HCEC 1CT (cell line): ENCODE measurements at places on chromosomes 3 and 15.

GRCh38 chr3:82800248-82800647, 1038.8 kb upstream of the GBE1 start:
- no peak for DNase-seq

DNA sequence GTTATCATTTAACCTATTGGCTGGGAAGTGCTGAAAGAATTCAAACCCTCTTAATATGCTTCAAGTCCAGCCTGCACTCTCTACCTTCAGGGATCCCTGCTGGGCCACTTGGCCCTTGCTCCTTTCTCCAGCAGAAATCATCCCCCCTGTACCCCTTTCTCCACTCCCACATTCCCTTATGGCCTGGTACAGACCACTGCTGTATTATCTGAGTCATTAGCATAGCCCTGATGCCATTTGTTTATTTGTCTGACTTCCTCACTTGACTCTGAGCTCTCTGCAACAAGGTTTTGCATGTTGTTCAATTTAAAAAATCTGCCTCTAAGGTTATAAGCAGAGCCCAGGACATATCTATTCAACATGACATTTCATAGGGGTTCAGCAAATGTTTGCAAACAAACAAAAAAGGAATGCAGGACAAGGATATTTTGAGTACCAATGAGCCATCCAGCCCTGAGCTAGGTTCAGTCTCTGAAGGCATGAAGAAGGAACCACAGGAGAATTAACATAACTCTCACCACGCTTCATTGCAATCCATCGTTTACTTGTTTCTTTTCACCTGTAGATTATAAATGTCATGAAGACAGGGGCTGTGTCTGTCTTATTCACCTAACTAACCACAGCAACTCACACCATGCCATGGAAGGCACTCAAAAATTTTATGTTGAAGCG, 26.6 kb upstream of the HES1 start:
- no peak for DNase-seq

DNA sequence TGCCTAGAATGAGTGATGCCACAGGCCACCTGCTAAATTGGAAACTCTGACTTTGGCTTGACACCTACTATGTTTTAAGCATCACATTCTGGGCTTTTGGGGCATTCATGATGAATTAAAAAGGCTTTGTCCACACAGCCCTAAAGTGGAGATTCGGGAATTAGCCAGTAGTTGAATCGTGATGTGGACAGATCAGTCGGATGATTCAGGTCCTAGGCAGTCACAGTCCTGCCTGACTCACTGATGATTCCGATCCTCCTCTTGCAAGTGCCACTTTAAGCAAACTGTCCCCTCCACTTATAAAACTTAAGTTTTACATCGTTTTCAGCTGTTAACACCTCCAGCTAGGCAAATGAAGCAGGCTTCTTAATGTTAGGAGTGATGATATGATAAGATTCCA, 75.3 kb downstream of the SYNPR start:
- DNase-seq, result peak; percentile 74

- DNase-seq, result no peak
These were observed 12.6 kb downstream of the DUSP7 start for GRCh38 chr3:52043750-52044149.

DNA sequence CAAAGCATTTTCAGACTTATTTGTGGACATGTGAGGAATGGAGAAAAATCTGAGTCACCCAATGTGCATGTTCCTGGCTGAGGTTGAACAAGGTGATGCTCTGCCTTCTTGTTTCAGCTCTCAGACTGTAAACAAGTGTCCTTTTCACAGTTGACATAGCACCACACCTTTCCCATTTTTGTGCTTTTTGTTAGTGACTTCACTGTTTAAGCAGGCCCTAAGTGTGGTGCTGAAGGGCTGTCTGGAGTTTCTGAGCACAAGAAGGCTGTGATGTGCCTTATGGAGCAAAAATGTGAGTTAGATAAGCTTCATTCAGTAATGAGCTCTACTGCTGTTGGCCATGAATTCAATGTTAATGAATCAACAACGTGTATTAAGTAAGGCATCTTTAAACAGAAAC, 20.4 kb downstream of the ABI3BP start:
- DNase-seq, result peak; percentile 64

GRCh38 chr3:184196536-184196935, 10.5 kb downstream of the ABCF3 start:
- DNase-seq, result no peak

DNA sequence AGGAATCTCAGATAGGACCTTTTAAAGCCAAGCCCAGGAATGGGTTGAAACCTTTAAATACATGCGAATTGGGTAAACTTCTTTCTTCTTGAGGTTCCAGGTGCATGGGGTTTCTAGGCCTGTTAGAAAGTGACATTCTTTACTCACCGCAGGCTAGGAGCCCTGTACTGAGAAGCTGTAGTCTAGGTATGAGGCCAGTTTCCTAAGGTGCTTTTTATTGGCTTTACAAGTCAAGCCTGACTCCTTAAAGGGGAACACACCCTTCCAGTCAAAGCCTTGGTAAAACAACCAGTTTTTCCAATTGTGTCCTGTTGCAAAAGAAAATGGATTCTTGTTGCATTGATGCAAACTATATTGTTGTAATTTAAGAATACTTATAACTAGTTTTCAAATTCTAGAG, 76.1 kb upstream of the ATP11B start:
- no peak for DNase-seq

GRCh38 chr15:39135989-39136388, 444.9 kb upstream of the THBS1 start:
- peak; percentile 90 for DNase-seq

DNA sequence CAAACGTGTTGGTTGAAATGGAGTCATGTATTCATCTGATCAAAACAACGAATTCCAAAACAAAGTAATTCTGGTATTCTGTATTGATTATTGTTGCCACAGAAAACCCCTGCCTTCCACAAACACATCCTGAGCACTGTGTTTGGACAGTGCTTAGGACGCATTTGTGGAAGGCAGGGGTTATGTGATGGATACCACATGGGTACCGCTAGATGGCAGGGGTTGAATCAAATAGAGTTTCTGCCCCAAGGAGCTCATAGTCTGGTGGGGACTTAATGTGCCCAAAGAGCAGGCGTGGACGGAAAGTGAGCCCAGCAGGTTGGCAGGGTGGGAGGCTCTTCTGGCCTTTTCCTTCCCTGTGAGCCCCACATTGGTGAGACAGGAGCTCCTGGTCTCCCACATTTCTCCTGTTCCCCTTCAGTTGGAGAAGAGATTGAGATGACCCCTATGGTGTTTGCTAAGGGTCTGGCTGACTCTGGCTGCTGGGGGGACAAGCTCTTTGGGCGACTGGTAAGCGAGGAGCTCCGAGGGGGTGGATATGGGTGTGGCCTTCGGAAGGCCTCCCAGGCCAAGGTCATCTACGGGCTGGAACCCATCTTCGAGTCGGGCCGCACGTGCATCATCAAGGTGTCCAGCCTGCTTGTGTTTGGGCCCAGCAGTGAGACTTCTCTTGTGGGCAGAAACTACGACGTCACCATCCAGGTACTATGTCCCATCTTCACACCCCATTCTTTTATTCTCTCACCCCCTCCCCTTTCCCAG, 22.1 kb upstream of the SLC28A1 start:
- no peak for DNase-seq

DNA sequence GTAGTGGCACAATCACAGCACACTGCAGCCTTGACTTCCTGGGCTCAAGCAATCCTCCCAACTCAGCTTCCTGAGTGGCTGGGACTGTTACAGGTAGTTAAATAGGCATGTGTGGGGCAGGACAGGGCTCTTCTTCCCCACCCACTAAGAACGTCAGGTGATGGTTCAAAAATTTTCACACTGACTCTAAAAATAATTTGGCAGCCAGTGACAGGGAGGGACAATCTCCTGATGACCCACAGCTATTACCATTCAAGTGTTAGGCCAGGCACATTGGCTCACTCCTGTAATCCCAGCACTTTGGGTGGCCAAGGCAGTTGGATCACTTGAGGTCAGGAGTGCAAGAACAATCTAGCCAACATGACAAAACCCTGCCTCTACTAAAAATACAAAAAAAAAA, 12.2 kb upstream of the TRMT10C start:
- DNase-seq, result no peak

- DNase-seq, result no peak
These were observed 52.3 kb downstream of the CCNL1 start for GRCh38 chr3:157107644-157108133.

DNA sequence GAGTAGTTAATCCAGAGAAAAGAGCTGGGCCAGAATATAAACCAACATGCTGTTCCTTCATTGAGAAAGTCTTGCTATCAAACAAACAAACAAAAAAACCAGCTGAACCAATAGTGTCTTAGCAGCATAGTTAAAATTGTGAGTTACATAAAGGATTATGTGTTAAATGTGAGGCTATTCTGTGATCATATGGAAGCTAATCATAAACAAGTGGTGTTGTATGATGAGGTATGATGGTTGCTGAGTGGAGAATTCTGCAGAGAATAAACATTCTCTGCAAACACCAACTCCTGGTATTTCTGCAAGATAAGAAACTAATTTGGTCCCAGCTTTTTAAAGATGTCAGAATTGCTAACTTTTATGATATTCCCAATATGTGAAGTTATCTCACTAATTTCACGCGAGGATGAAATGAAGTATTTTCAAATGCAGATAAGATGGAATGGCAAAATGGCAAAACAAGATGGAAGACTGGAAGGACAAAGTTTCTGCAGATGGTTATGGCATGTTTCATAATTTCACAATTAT, 22.9 kb upstream of the SPESP1 start:
- no peak for DNase-seq

DNA sequence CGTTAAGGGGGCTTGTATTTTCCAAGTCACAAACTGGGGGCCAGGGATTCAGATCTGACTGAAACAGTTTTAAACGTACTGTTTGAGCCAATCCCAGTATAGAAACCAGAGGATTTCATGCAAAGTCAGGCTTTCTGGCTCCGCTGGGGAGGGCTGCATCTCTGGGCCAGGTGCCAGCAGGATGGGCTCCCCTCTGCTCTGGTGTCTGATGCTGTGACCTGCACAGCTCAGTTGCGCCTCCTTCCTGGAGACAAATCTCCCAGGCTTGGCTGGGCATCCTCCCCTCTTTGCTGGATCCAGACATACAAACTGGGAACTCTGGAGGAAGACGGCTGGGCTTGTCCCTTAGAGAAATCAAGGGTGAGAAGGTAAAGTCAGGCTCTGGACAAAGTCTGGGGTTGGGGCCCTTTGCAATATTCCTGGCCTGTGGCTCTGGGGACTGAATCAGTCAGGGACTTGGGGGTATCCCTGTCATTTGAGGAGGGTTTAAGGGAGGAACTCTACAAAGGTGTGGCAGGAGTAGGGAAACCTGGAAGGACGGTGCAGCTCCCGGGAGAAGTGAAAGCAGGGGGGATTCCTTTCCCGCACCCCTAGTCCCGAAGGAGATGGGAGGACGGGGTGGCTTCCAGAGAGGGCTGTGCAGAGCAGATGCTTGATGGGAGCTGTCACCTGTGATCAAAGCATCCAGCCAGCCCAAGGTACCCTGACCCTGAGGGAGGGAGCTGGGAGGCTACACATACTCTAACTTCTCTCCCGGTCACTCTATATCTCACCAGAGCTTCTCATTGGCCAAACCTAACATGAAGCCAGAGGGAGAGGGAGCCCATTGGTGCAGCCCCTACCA, 114.8 kb upstream of the ATP2B2 start:
- no peak for DNase-seq

GRCh38 chr3:145936971-145937370, 224.0 kb downstream of the PLOD2 start:
- peak; percentile 87 for DNase-seq

- DNase-seq, result no peak
These were observed 54.1 kb upstream of the FURIN start for GRCh38 chr15:90814191-90814821.

DNA sequence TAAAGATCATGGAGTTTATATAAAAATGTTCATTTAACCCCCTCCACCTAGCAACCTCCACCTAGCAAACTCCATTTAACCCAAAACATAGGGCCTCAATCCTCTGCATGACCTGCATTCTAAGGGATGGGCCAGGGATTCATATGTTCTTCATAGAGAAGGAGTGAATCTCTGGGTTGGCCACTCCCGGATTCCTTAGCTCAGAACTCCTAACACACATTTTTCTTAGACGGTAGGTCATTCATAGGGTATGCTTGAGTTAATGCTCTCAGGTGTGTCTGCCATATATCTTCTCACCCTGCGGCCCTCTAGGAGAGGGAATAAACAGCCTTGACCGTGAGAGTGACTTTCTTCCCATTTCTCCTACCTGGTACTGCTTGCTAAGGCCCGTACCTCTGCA, 102.0 kb upstream of the IGSF10 start:
- no peak for DNase-seq

DNA sequence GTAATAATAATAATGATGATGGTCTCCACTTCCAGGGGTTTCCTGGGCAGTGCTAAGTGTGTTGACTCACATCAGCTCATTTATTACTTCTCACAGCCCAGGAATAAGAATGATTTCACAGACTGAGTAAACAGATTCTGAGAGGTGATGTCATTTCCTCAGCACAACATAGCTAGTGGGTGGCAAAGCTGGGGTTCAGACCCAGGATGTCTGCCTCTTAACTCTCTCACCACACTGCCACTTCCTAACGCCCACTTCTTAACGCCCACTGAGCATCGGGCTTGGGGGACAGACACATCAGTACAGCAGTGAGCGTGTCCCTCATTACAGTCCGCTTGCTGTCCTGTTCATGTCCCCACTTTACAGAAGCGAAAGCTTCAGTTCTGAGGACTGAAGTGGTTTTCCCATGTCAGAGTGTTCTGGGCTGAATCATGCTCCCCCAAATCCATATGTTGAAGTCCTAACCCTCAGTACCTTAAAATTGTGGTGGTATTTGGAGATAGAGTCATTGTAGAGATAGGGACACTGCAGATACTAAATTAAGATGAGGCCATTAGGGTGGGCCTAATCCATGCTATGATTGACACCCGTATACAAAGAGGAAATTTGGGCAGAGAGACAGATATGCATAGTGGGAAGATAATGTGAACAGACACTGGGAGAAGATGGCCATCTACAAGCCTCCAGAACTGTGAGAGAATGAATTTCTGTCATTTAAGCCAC, 68.0 kb downstream of the ATP2B2 start:
- DNase-seq, result peak; percentile 71

- DNase-seq, result no peak
These were observed 251.9 kb downstream of the TJP1 start for GRCh38 chr15:29570121-29570947.

DNA sequence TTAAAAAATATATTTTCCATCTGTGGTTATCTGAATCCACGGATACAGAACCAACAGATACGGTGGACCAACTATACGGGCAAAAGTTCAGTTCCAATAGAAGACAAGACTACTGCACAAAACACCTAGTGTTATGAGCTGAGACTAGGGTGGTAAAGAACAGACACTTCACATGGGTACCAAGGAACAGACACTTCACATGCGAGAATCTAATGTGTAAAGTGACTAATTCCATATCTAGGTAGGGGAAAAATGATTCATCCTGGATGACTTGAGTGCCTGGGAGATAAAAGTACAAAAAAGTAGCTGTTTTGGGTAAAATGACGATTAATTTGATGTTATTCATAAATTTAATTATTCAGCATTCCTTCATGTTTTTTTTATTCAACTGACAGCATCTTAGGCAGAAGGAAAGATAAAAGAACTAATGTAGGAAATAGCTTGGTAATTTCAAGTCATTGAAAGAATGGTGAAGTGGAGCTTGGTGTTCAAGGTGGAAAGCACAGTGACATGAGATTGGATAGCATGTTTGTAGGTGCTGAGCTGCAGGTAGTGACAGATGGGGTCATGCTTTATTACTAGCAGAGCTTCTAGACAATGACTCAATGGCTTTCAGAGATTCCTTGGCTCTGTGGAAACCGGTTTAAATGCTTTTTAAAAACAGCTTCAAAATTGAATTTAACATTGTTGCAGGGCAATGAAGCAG, 5.2 kb downstream of the CD200 start:
- no peak for DNase-seq
